Foreskin fibroblast (primary cell): ENCODE measurements at places on chromosomes 12 and 14.
A peak's percentile ranks its signal among the peaks of the same experiment; 100 is the strongest.

DNA sequence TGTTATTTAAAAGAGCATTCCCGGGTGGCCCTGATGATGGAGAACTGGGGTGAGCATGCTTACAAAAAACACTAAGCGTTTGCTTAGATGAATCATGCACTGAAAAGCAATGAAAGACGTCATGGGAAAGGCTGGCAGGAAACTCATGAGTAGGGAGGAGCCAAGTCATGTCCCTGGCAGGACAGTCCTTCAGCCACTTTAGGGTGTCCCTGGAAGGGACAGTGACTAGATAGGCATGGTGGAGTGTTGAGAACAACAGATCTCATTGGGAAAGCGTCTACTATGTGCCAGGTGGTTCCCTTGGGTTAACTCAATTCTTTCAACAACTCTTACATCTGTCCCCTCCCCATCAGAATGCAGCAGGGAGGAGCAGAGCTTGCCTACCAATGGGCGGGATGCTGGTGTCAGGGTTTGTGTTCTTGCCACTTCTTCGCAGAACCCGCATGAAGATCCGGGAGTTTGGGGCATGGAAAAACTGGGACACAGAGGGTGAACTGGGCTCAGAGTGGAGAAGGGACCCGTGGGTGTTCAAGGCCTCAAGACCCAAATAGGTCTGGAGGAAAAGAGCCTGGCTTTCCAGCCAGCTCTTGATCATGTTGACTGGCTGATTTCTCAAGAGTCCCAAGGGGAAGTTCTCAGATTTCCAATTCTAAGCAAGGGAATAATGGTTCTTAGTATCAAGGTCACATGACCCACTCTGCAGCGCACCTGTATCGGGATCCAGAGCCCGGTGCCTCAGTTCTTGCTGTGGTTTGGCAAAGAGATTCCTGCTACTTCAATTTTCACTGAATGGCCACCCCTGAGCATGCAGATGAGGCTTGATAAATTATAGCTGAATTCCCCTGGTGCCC lies 653.9 kb upstream of the TBX3 start:
- peak; percentile 91 for DNase-seq

DNA sequence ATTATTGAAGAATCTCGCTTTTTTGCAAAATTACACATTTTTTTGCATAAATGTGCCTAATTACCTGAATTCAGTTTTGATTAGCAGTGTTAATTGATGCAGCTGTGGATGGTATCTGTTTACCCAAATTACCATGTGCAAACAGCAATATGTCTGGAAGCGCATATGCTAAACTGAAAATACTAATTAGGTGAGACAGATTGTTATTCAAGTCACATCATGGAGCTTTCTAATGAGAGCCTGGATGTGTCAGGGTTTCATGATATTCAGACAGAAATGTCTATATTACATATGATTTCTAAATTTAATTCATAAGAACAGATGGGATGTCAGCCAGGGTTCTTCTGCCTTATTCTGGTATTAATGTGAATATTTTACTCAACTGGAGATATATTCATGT lies 74.9 kb downstream of the RMST start:
- DNase-seq: no peak

DNA sequence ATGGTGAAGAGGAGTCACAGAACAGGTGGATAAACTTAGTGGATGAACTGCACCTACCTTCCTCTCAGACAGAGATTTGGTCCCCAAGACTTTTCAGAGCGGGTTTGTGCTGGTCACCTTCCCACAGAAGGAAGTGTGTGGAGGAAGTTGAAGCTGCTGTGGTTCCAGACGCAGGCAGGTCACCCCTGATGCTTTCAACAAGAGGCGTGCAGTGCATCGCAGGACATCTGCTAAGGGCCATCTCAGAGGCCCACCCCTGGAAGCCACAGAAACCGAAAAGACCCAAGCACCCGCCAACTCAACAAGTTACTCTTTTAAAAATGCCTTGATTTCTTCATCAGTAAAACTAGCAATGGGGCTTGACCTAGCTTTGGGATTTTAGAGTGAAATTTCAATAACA lies 1.0 kb upstream of the GPX2 start:
- DNase-seq: no peak

DNA sequence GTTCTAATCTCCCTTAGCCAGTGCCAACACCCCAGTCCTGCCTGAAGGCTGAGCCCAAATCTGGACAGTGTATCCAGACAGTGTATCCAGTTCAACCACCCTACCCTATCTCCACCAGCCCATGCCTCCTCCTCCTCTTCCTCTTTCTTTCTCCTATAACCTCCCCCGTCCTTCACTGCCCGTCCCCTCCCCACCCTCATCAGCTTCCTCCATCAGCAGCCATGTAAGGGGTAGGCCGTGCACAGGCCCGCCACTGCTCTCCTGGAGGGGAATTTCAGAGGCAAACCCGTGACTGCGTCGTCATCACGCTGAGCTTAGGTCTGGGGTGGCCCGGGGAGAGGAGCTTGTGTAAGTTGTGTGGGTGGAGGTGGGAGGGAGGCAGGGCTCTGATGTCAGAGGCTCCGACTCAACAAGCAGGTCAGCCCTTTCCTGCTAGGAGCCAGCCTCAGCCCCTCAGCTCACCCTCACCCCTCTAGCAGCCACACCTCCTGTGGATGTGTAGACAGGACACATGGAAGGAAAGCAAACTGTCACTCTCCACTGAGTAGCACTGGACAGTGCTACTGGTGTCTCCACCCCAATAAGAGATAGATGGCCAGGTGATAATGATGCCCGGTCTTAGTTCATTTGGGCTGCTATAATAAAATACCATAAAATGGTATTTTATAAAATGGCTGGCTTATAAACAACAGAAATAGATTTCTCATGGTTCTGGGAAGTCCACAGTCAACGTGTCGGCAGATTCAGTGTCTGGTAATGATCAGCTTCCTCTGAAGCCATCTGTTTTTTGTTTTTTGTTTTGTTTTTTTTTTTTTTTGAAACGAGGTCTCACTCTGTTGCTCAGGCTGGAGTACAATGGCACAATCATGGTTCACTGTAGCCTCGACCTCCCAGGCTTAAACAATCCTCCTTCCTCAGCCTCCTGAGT lies 50.5 kb downstream of the IRF2BPL start:
- peak; percentile 90 for DNase-seq

GRCh38 chr14:57987596-57988300 lies 121.9 kb upstream of the SLC35F4 start:
- DNase-seq: no peak

GRCh38 chr12:50062728-50063460 lies 5.5 kb downstream of the ASIC1 start:
- DNase-seq: no peak

- peak; percentile 69 for DNase-seq
Observed at GRCh38 chr14:88614218-88614907, 51.5 kb downstream of the ZC3H14 start.

- DNase-seq: no peak
Observed at GRCh38 chr12:3972576-3972975, 99.4 kb upstream of the PARP11 start.

DNA sequence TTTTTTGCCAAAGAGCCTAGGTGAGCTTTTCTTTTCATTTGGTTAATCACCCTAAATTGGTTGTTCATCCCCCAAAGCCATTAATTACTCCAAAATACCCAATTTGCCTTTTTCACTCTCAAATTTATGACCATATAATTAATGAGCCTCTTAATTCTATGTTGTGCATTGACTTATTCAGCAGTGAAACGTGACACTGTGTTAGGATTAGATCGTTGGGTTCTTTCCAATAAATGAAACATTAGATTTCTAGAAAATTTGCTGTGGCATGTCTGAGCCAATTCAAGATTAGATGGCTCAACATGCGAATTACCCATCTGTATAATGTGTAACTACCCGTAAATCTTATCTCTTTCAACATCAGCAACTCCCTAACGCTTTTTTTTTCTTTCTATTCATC lies 273.4 kb downstream of the BMP4 start:
- DNase-seq: peak; percentile 5

DNA sequence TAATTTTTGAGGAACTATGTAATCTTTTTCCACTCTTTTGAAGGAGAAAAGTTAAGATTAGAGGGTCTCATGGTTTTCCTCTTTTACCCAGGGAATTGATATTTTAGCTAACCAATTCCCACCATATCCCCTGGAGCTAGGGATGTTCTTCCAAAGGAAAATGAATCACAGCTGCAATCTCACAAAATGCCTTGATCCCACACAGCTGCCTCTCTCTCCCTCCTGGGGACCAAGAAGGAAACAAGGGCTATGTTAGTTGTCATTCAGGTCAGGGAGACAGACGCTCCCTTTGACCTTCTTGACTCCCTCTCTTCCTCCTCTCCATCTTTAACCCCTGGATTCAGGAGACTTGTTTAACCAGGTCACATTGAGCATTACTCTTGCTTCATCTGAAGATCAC lies 9.5 kb downstream of the DCN start:
- DNase-seq: no peak

DNA sequence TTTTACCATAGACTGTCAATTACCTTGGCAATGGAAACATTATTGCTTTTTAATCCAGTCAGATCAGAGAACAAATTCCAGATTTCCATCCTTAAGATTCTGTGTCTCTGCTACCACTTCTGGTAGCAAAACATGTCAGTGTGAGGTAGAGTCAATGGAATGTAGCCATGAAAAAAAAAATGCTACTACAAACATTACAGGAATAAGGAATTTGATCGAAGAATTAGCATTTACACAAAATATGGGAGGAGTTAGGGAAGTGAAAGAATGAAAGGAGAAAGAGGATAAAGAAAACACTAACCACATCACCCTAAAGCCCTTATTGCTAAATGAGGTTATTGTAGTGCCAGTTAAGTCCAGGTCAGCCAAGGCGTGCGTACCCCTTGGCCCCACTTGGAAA lies 9.2 kb downstream of the MED21 start:
- no peak for DNase-seq

- no peak for DNase-seq
Observed at GRCh38 chr14:105323663-105324062, 9.1 kb downstream of the PACS2 start.
